ENCODE measurements at places on chromosomes 7 and 10.

DNA sequence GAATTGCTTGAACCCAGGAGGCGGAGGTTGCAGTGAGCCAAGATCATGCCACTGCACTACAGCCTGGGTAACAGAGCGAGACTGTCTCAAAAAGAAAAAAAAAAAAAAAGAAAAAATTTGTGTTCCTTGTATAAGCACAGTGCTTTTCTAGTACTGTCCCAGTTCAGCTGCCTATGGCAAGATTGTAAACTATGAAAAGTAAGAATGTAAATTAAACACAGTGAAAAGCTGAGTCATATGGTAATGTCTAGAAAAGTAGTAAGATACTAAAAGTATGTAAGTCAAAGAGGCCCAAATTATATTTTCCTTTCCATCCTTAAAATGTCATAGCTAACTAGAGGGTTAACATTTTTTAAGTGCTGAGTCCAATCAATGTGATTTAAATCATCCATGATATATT lies 42.8 kb downstream of the RBM20 start:
- DNase-seq: no peak

- DNase-seq: peak; percentile 68
Observed at GRCh38 chr10:122298598-122299301, 27.7 kb downstream of the BTBD16 start.

DNA sequence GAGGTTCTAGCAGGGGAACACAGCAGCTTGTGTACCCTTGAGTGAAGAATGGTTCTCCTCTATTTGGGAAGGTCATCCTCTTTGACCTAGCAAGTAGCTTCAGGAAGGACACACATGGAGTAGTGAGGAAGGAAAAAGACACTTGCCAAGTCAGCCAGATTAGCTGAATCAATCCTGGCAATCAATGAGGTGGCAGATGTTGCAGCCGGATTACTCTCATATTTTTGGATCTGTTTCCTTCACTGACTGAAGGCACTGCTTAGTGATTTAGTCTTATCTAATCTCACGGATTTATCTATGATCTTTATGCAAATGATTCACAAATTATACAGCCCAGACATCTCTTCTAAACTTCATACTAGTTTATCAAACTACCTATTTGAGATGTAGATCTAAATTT lies 218.8 kb downstream of the GPR158 start:
- DNase-seq: no peak

DNA sequence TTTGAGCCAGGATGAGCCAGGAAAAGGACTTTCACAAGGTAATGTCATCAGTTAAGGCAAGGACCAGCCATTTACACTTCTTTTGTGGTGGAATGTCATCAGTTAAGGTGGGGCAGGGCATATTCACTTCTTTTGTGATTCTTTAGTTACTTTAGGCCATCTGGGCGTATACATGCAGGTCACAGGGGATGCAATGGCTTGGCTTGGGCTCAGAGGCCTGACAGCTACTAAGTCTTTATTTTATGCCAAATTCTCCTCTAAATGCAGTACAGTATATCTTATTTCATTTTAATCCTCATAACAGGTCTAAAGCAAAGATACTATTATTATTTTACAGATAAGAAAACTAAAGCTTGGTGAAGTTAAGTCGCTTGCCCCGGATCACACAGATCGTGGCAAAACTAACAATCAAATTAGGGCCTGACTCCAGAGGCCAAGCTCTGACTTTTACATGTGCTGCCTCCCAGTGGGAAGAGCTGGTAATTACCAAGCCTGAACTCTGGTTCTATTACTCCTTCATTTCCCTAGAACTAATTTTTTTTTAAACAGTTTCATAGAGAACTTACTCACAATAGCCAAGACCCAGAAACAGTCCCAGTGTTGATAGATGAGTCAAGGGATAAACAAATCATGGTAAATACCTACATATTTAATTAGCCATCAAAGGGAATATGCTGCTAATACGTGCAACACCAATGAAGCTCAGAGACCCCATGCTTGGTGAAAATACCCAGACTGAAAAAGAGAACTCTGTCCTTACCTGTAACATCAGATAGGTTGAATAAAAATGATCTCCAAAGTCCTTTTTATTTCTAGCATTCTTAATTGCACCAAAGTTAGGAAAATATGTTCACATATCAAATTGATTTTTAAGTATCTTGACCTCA lies 35.4 kb downstream of the C7orf25 start:
- DNase-seq: peak; percentile 53

GRCh38 chr10:28728366-28728765 lies 51.0 kb downstream of the BAMBI start:
- no peak for DNase-seq

- no peak for DNase-seq
Observed at GRCh38 chr10:113084031-113084430, 134.0 kb downstream of the TCF7L2 start.

DNA sequence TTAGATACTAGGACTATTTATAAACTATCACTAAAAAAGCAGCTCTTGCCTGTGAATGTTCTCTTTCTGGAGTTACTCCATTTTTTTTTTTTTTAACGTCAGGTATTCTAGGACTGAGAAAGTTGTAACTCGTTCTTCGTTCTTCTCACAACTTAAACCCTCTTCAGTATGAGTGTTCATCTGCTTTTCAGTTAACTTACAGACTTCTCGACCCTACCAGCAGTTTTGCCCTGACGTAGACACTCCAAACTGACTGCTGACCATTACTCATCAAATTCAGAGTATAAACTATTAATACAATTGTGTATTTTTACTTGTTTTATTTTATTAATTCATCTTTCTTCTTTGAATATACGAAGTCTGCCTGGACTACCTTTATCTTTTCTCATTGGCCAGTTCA lies 353.1 kb downstream of the GPR37 start:
- DNase-seq: no peak

- DNase-seq: no peak
Observed at GRCh38 chr10:59284118-59284975, 78.0 kb downstream of the FAM13C start.

GRCh38 chr7:71612911-71613310 lies 481.0 kb downstream of the GALNT17 start:
- DNase-seq: no peak

GRCh38 chr10:49751636-49752510 lies 10.2 kb downstream of the OGDHL start:
- no peak for DNase-seq

DNA sequence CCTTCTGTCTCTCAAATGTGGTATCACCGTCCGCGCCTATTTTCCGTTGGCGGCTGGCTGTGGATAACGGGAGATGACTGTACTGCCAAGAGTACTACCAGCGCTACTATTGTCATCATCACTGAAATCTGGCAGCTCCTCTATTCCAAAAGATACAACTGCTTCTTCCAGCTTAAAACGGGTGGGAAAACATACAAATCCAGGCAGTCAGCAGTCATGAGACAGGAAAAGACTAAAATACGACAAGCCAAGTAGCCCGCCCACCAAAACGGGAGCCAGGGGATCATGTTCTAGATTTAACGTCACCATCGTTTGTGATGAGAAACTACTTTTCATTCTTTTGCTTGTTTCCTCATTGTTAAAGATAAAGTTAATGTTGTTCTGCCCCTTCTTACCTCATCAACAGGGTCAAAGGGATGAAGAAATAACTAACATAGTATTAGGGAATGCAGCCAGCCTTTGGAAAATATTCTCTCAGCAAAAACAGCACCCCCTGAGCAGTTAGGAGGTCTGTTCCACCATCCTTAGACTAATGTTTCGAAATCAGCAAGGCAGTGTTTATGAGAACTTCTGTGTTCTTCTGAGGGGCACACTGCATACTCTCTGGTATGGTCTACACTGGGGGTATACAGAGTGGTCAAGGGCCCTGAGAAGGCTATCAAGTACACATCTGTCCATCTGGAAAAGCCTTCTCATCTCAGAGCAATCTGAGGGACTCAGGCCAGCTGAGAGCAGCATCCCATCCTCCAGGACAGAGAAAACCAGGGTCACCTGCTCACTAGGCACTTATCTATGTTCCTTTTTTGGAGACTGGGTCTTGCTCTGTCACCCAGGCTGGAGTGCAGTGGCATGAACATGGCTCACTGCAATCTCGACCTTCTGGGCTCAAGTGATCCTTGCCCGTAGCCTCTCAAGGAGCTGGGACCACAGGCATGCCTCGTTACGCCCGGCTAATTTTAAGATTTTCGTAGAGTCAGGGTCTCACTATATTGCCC lies 47.5 kb downstream of the GNA12 start:
- DNase-seq: no peak

Data from activated CD4-positive, CD25-positive, alpha-beta regulatory T cell treated with anti-CD3 and anti-CD28 coated beads, Interleukin-2, amount 50 U/mL, for 72 hours (primary cell).